ENCODE measurements at places on chromosomes 3 and 15. TPM values are rescaled to one million over a fixed set of nuclear protein-coding genes. Genes with fewer than 3 reads are reported as not detected.

Gene SLC2A2
- total RNA-seq, result not detected

Gene IL20RB
- total RNA-seq, result 0.82 TPM

Gene CP
- not detected for total RNA-seq

Gene CDCP1
- total RNA-seq, result 0.41 TPM

Gene SI
- total RNA-seq, result not detected

Gene FAM107A
- 15.5 TPM for total RNA-seq

Gene NR1I2
- total RNA-seq, result 0.82 TPM

Gene THRB
- total RNA-seq, result 42.4 TPM

Gene PYGO1
- total RNA-seq, result 45.2 TPM

Gene SPTBN5
- total RNA-seq, result 0.41 TPM

Gene POPDC2
- 0.82 TPM for total RNA-seq

Gene CSPG4
- total RNA-seq, result 4.5 TPM

Gene CD80
- not detected for total RNA-seq

Gene PDZRN3
- total RNA-seq, result 45.7 TPM

Gene MYRIP
- 10.6 TPM for total RNA-seq

Gene TXNRD3
- 19.2 TPM for total RNA-seq

Gene DAZL
- total RNA-seq, result not detected

Gene MAP1A
- total RNA-seq, result 24.5 TPM

Gene AHSG
- total RNA-seq, result not detected

Gene ZNF660
- total RNA-seq, result 11.8 TPM

Gene SLC24A5
- 0.41 TPM for total RNA-seq

Gene EFL1
- 34.6 TPM for total RNA-seq

Gene FANCD2OS
- total RNA-seq, result not detected

Gene DUOXA2
- not detected for total RNA-seq

Gene DGKG
- total RNA-seq, result 7.3 TPM

Gene HIGD1A
- total RNA-seq, result 127 TPM

Data from frontal cortex (tissue), 4 donors.